Astrocyte of the spinal cord (primary cell): ENCODE measurements at places on chromosomes 6 and 20.

DNA sequence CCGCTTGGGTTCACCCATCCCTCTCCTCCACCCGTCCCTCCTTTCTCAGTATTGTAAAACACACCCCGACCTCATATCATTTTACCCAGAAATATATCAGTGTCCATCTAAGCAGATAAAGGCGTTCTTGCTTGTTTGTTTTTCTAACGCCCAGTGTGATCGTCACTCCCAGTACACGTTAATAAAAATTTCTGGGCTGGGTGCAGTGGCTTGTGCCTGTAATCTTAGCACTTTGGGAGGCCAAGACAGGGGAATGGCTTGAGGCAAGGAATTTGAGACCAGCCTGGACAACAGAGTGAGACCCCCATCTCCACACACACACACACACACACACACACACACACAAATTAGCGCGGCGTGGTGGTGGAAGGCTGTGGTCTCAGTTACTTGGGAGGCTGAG is 24.4 kb upstream of the TFAP2C start:
- DNase-seq: no peak

DNA sequence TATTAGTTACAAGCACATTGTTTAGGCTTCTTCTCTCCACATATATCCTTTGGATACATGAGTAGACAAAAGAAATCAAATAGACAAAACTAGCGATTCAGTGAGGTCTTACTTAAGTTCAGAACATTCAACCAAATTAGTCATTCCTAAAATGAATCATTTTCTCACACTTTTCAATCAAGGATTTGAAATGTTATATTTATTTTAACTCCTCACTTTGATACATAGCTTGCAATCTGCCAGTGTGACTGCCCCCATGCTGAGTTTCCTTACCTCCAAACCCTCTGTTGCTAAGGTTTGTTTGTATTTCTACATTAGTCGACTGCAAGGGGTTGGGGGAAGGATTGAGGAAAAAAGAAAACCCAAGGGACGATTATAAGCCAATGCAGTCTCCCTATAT is 3.5 kb upstream of the MOXD1 start:
- DNase-seq: peak; percentile 46

DNA sequence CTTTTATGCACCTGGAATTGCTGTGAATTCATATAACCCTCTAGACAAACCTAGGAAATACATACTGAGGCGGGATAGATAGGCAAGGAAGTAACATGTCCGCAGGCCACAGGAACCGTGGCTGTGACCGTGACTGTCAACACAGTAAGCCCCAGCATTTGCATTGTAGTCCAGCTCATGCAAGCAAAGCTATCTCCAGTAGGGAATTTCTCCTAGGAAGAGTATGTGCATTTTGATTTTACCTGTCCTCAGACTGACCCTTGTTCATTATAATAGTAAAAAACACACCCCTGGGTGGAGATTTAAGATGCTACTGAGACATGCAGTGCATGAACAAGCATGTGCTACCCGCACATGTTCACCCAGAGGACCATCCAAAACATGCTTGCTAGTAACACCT is 30.5 kb upstream of the RIMS4 start:
- no peak for DNase-seq

DNA sequence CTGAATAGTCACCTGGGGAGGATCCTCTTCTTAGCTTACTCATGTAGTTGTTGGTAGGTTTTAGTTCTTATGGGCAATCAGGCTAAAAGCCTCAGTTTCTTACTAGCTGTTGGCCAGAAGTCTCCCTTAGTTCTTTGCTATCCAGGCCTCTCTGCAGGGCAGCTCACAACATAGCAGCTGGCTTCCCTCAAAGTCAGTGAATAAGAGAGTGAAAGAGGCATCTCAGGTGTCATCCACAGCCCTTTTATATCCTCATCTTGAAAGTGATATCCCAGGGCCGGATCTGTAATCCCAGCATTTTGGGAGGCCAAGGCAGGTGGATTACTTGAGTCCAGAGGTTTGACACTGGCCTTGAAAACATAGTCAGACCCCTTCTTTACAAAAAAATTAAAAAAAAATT is 42.1 kb upstream of the FOXA2 start:
- DNase-seq: no peak

- no peak for DNase-seq
Measured at GRCh38 chr20:14865169-14865568, 527.8 kb upstream of the FLRT3 start.

- no peak for DNase-seq
Measured at GRCh38 chr6:146304181-146304580, 239.5 kb upstream of the RAB32 start.

GRCh38 chr6:14756340-14756739 is 489.5 kb upstream of the JARID2 start:
- no peak for DNase-seq

DNA sequence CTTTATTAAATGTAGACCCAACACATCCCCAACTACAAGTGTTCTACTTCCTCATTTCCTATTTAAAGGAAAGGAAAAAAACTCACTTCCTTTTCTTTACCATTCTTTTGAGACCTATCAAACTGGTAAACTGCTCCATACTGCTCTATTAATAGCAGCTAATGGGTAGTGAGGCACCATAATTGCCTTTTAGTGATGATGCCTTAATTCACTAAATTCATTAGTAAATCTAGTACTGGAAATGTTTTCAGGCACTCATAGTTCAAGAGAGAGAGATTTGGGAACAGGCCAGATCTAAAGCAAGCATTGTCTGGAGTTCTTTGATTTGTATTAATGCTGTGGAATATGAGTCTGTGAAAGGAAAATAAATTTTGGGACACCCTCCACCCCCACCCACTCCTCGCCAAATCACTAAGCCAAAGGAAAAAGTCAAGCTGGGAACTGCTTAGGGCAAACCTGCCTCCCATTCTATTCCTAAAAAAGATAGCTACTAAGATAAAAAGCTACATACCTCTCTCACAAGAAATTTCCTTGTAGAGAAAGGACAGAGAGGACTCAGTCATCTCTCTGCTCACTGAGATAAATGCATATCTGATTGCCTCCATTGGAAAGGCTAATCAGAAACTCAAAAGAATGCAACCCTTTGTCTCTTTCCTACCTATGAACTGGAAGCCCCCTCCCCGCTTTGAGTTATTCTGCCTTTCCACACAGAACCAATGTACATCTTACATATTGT is 13.6 kb upstream of the IBTK start:
- DNase-seq: peak; percentile 18

DNA sequence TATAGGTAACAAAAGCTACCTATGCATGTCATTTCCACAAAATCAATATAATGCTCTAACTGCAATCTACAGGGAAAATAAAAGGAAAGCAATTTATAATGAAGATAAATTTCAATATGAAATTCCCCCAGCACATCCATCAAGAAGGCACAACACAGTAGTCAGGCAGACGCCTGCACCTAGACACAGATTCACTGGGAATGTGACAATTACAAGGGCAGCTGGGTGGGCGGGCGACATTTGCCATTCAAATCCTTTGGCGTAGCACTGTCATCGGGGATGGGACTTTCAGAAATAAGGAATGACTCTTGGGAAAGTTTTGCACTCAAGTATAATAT is 60.4 kb downstream of the SULF2 start:
- no peak for DNase-seq

- DNase-seq: peak; percentile 86
Measured at GRCh38 chr6:119446609-119447008, 97.0 kb upstream of the MAN1A1 start.

- no peak for DNase-seq
Measured at GRCh38 chr6:30816791-30817739, 67.3 kb upstream of the DDR1 start.

DNA sequence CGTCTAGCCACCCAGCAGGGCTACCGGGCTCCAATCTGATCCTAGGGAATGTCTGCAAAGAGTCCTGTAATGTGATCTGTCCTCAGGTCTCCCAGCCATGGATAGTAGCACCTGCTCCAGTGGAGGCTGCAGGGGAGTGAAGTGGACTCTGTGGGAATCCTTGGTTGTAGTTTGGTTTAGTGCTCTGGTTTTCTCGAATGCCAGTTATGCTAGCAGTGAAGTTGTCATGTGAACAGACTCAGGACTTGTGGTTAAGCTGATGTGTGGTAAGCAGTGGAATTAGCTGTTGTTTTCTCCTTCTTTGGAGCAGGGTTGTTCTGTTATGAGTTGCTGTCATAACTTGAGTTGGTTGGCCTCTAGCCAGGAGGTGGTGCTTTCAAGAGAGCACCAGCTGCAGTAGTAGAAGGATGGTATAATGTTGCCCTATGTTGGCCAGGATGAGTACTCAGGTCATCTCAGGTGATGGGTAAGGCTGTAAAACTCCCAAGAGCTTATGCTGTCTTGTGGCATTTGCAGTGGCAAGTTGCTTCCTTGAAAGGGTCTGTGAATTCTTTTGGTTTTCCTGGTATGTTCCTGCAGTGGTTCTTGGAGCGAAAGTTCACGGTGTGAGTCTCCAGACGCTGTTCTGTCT is 390.2 kb downstream of the UTRN start:
- DNase-seq: peak; percentile 78

- no peak for DNase-seq
Measured at GRCh38 chr6:74764486-74764885, 441.4 kb downstream of the COL12A1 start.

DNA sequence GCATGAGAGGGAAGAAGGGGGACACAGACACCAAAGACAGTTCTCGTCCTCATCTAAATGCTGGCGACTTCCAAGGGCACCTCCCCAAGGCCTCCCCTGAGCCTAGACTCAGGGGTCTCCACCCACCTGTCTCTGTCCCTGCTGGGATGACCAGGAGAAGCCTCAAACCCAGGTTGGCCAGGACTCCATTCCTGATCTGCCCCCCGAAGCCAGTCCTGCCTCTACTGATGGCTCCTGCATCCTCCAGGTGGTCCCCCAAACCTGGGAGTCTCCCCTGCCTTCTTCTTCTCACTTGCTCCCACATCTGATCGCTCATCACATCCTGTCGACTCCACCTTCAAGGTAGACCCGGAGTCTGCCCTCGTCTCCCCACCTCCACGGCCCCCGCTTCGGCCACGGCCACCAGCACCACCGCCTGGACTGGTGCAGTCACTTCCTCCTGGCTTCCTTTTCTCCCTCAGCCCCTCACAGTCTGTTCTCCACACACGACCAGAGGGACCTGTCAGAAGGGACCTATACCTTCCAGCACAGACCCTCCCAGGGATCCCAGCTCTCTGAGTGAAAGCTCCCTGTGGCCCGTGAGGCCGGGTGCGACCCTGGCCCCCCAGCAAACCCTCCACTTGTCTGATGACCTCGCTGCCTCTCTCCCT is 92.1 kb downstream of the CEBPB start:
- DNase-seq: no peak

DNA sequence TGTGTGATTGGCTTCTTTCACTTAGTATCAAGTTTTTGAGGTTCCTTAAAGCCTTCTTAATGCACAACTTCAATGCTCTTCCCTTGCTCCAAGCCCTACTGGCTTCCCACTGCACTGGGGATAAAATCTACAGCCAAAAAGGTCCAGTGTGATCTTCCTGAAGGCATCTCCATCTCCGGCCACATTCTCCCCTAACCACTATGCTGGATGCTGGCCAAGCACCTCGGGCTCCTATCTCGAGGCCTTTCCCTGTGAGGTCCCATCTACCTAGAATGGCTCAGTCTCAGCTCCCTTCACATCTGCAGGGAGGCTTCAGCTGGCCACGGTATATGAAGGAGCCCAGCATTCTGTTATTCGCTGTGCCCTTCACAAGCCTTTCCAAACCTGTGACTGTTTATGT is 48.1 kb downstream of the CNKSR3 start:
- DNase-seq: no peak

DNA sequence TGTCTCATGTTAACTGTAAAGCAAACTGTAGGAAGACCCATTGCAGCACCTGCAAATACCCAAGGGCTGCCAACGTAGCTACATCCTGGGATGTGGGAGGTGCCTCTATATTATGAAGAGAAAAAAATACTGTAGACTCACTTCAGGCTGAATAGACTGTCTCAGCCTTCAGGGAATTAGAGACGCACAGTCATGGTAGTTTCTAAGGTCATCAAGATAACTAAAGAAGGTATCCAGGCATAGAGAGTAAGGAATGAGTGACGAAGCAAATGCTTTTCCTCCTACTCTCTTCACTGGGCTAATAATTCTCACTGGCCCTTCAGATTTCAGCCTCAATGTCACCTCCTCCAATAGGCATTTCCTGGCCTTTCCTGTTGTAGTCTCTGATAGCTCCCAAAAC is 121.6 kb upstream of the ECI2 start:
- DNase-seq: no peak

DNA sequence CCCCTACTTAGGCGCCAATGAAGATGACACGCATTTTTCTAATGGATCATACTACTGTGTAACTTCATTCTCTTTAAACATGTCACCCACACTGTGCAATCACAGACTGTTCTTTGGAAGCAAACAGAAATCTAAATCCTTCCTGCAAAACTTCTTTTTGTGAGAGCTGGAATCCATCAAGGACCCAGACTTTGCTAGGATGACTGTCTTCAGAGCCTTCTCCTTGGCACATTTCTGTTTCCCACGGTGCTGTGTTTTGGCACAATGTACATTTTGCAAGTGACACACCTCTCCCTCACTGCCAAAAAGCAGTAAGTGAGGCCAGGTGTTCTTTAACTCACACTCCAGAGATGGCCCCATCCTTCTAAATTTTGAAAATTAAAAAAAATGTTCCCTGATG is 21.7 kb upstream of the TAGAP start:
- no peak for DNase-seq

DNA sequence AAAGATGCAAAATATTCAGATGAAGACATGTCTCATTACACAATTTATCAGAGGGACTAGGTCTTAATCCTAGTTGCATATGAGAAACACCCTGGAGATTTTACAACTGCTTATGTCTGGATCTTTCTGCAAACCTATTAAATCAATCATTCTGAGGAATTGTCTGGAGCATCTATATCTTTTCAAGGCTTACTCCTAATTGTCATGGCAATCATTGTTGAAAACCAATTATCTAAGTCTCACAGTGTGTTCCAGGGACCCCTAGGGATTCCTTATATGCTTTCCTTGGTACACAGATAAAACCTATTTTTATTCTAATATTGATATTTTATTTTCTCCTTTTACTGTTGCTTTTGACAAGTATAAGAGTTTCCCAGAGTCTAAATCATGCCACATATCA is 696.9 kb upstream of the EYS start:
- DNase-seq: no peak

DNA sequence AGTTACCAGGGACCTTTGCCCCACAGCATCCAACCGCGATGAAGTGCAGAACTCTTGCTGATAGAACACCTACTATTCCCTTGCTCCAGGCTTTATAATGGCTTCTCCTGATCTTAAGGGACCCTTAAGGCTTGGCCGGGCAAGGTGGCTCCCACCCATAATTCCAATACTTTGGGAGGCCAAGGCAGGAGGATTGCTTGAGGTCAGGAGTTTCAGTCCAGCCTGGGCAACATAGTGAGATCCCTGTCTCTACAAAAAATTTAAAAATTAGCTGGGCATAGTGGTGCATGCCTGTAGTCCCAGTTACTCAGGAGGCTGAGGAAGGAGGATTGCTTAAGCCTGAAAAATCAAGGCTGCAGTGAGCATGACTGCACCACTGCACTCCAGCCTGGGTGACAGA is 68.8 kb downstream of the GCNT2 start:
- DNase-seq: no peak

- no peak for DNase-seq
Measured at GRCh38 chr6:126437205-126437604, 97.3 kb downstream of the CENPW start.
